GM06990 (cell line): ENCODE measurements at places on chromosomes 5 and 9.
A peak's percentile ranks its signal among the peaks of the same experiment; 100 is the strongest.

DNA sequence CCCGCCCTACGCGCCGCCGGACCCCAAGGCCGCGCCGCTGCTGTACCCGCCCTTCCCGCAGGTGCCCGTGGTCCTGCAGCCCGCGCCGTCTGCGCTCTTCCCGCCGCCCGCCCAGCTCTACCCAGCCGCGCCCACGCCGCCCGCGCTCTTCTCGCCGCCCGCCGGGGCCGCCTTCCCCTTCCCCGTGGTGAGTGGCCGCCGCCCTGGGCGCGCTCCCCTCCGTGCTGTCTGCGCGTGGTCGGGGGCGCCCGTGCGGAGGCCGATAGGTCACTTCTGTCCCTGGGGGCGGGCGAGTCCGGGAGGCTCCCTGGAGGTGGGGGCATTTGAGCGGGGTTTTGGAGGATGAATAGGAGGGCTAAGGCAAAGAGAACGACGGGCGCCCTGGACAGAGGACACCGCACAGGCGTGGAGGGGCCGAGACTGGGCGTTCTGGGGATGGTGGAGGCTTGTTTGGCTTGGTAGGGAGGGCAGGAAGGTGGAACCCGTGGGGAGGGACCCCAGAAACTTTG lies 9.6 kb downstream of the PRRT1B start:
- no peak for DNase-seq

- DNase-seq = no peak
These were observed 684 bp upstream of the SLC6A19 start for GRCh38 chr5:1200495-1201326.

DNA sequence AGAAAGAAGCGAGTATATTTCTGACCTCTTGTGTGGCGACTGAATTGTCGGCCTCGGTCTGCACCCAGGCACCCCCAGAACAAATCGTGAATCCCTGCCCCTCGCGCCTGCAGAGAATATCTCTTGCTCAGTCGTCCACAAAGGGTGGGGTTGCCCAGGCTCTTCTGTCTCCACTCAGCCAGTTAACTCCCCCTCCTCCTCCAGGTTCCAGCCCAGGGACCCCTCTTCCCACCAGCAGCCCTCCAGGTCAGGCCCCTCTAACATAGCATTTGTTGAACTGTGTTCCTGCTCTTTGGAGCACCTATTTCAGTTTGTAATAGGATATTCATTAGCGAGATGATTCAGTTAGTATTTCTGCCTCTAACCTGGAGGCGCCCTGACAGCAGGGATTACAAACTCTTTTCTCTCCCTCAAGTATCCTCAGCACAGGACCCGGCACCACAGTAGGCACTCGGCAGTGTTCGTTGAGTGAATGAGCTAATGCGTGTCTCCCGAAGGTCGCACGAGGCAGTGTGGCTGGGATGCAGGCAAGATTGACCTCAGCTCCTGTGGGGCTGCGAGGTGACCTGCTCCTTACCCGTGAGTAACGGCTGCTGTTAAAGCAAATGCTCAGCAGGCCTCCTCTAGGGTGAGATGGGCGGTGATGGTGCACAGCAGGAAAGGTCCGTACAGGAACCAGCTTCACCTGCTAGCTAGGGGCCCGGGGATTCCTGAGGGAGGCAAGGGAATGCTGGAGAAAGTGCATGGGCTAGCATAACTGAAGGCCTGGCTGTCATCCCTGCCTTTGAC lies 25.8 kb downstream of the ZBTB34 start:
- DNase-seq = no peak

- no peak for DNase-seq
These were observed 43.8 kb upstream of the PLEKHG4B start for GRCh38 chr5:48192-48591.

DNA sequence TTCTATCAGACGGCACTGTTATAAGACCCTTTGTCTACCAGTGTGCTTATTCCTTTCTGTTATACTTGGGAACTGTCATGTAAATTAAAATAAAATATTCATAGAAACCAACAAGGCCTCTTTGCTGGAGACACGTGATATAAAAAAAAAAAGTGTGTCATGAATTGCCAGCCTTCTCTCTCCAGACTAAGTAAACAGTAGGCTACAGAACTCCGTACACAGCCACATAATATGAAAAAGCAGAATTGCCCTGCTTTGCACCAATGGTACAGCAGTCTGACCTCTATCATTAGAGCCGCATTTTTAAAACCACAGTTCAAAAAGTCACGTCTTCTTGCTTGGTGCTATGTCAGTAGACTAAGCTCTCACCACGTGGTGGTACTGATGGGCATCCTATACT lies 231.3 kb downstream of the SEMA5A start:
- DNase-seq = no peak

- DNase-seq = no peak
These were observed 278.7 kb upstream of the KLF4 start for GRCh38 chr9:107768224-107768623.

DNA sequence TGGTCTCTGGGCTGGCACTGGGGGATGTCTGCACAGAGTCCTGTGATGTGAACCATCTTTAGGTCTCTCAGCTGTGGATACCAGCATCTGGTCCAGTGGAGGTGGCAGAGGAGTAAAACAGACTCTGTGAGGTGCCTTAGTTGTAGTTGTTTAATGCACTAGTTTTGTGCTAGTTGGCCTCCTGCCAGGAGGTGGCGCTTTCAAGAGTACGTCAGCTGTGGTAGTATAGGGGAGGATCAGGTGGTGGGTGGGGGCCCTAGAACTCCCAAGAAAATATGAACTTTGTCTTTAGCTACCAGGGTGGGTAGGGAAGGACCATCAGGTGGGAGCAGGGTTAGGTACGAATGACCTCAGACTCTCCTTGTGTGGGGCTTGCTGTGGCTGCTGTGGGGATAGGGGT lies 197.1 kb downstream of the TMC1 start:
- no peak for DNase-seq

DNA sequence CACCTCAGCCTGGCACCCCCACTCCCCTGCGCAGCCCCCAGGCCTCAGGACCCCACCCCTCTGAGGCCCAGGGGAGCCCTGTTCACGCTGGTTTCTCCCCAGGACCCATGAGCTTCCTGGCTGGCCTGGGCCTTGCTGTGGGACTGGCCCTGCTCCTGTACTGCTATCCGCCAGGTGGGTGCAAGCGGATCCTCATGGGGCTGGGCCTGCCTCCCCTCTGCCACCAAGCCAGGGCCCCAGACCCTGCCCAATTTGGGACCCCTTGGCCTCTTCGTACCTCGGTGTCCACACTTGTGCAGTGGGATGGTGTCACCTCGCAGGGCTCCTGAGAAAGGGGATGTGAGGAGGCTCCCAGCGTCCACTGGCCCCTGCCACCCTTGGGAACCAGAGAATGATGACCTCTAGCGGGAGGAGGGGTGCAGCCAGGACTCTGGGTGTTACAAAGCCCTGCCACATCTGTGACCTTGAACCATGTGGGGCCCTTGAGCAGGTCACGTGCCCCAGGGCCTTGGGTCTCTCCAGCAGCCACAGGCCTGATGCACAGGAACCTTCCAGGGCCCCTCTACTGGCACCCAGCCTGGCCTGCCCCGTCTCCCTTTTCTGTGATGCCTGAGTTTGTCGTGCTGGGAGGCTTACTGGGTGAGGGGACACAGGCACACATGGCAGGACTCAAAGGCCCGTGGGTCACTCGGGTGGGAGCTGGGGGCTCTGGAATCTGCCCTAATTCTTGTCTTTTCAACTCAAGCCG lies 16.3 kb downstream of the CARD19 start:
- DNase-seq = no peak

DNA sequence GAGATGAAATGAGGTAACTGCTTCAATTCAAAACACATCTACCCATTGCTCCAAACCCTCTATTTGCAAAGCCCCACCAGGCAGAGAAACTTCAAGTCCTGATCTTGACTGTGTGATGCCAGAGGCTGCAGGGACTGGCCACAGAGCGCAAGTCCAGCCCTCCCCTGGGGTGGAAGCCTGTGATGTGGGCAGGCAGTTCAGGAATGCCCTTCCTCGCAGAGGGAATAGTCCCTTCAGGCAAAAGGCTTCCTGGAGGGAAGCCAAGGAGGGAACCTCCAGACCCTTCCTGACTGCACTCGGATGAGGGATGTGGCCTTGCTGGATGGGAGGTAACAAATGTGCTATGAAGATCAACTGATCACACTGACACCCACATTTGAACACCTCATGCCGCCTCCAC lies 131.2 kb downstream of the SLIT3 start:
- DNase-seq = no peak

DNA sequence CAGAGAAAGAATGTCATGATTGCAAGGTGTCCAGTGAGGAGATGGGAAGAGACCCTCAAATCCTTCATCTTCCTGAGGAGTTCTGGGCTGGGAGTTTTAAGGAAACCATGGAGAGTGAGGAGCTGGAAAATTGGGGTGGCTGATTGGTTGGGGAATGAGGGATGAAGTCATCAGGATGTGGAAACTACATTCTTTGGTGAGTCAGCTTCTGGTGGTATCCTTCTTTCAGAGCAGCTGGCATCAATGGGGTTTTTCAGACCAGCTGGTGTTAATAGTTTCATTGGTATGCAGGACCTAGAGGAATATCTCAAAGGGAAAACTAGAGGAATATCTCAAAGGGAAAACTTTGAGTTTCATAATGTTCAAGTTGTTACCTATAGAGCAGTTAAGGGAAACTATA lies 45.2 kb downstream of the RNF180 start:
- no peak for DNase-seq

DNA sequence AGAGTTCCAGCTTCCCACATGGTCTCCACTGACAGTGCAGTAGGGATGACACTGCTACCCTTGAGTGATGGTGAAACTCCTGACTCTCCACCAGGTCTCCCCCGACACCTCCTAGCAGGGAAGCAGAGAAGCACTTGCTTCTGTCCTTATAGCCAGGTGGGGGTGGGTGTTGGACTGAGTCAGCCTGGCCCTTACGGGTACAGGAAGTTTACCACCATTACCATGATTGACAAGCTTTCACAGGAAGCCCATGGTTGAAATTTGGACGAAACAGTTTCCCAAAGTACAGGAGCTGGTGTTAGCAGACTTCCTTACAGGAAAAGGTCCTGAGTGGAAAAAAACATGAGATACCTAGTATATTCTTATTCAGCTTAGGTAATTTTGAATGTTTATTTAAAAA lies 3.1 kb upstream of the FBXL7 start:
- DNase-seq = no peak

DNA sequence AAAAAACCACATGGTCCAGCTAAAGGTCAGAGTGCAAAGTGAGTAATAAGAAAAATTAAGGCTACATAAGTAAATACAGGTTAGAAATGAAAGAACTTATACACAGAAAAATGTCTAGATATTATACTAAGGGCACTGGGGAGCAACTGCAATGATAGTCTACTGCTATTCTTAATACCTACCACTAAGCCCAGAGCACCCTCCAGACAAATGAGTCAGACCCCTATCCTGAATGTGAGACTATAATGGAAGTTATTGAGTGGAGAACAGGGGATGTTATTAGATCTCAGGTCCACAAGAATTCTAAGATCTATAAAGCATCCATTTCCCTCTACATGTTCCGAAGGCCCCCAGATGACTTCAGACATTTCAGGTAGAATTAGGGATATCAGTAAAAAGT lies 438.3 kb downstream of the PRELID2 start:
- no peak for DNase-seq

DNA sequence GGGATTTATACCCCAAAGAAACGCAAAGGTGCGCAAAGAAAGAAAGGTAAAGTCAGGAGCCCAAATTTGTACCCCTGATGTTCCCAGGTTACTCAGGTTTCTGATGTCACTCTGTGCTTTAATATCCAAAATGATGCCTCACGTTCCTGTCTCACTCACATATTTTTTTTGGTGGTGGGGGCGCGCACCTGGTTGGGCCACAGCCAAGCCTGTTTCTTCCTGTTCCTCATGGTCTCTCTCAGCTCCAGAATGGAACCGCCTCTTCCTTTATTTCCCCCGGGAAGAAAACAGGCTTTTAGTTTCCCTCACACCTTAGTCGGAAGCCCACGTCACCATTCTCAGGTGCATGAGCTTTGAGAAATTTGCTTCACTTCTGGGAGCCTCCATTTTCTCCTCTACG lies 118.3 kb upstream of the BOD1 start:
- no peak for DNase-seq

GRCh38 chr5:108634617-108635288 lies 112.9 kb upstream of the FER start:
- DNase-seq = peak; percentile 55

DNA sequence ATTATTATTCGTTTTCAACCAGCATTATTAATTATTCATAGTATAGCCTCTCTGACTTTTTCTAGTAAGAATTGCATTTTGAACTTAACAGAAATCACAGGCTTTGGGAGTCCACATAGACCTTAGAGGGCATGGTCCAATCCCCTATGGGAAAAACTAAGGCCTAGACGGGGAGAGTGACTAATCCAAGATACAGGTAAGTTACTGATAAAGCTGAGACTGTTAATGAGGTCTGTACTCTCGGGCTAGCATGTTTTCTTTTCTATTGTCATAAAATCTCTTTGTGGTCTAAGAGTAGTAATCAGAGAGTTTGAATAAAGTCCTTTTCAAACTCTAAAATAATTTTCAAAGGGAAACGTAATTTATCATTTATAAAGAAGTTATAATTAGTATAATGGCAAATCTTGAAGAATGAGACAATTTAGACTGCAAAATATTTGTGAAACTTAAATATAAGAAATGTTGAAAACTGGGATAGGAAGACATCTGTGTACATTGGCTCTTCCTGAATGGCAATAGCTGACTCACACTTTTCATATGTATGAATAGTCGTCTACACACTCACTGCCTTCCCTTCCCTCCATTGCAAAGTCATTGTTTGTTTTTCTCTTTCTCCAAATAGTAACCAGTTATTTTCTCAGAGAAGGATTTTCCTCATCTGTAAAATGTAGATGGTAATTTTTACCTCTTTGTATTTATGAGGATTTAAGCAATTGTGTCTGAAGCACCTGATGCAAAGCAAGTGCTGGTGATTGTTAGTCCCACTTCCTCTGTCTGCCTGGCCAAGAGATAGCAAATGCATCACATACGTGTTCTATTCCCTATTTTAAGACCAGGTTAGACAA lies 207.9 kb upstream of the CD180 start:
- DNase-seq = no peak

GRCh38 chr5:67166460-67167285 lies 29.9 kb downstream of the CD180 start:
- no peak for DNase-seq

GRCh38 chr9:110919609-110920008 lies 118.7 kb downstream of the LPAR1 start:
- no peak for DNase-seq

DNA sequence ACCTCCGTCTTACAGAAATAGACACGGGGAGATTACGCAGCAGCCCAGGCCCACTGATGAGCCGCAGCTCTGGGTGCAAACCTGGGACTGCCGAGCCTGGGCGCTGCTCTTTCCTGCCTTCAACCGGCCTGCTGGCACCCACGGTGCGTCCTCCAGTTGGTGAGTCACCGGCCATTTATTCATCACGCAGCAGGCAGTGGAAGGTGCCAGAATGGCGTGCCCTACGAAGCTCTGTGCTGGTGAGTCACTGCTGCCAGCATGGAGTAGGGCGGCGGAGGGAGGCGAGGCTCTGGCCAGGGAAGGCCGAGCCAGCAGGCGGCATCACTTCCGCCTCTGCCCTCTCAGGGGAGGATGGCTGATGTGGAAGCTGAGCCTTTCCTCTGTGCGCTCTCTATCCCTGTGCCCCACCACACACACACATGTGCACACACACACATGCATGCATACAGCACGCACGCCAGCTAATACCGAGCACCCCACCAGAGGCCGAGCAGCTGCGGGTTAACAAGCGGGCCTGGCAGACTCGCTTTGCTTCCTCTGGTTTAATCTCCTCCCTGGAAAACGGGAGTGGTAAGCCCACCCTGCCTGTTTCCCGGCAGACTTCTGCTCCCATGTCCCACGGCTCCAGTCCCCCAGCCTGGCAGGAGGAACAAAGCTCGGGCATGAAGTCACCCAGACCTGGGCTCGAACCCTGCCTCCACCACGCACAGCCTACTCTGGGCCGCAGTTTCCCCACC lies 39.2 kb downstream of the OLFM1 start:
- DNase-seq = no peak

GRCh38 chr5:154761046-154761736 lies 6.0 kb downstream of the LARP1 start:
- DNase-seq = no peak
